ENCODE measurements at places on chromosomes 7 and 10. TPM values are rescaled to one million over a fixed set of nuclear protein-coding genes. Genes with fewer than 3 reads are reported as not detected.

DNA sequence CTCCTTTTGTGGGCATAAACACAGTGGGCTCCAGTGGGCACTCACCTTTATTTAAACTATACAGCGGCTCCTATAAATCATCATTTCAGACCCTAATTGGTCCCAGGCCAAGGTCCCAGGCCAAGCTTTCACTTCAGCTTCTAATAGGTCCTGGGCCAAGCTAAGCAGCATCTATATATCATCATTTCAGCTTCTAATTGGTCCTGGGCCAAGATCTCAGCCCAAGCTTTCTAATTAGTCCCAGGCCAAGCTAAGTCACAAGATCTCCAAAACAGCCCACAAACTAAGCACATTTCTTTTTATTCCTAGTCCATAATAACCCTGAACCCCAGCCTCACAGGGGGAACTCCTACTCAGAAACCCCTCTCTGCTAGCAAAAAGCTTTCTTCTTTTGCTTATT, 47.1 kb downstream of the ZNF680 start:
- H3K27me3 ChIP-seq: no peaks in the 10 kb centered on the region
- no peaks in the 10 kb centered on the region for H3K36me3 ChIP-seq
- no peaks in the 10 kb centered on the region for H3K4me1 ChIP-seq

GRCh38 chr10:88194961-88195367, 331.5 kb downstream of the PTEN start:
- H3K4me3 ChIP-seq: no peak overlapping the region
- H3K27me3 ChIP-seq: no peaks in the 10 kb centered on the region
- H3K27ac ChIP-seq: no peak overlapping the region
- H3K36me3 ChIP-seq: no peaks in the 10 kb centered on the region

- no peak overlapping the region for H3K4me3 ChIP-seq
- DNase-seq: no peak
- no peaks in the 10 kb centered on the region for H3K27me3 ChIP-seq
- H3K4me1 ChIP-seq: no peaks in the 10 kb centered on the region
- H3K36me3 ChIP-seq: no peaks in the 10 kb centered on the region
- no peak overlapping the region for H3K27ac ChIP-seq
These were observed 53.6 kb upstream of the ABCB5 start for GRCh38 chr7:20561908-20562307.

The NUTM2A gene
- total RNA-seq: 1.1 TPM

The MBL2 gene
- not detected for total RNA-seq

The LRRC18 gene
- total RNA-seq: not detected

The GRID2IP gene
- total RNA-seq: not detected

Measured in uterus (tissue), 4 donors.